Activated CD8-positive, alpha-beta T cell treated with anti-CD3 and anti-CD28 coated beads, Interleukin-2, amount 10 ng/mL, durations not matched to agents 7 days and 5 days (primary cell): ENCODE measurements at places on chromosomes 13 and 19. TPM values are rescaled to one million over a fixed set of nuclear protein-coding genes. Genes with fewer than 3 reads are reported as not detected.

Gene ZNF221
- 1.9 TPM for total RNA-seq

GRCh38 chr13:96772426-96772825 is 221.8 kb downstream of the OXGR1 start:
- no peak for DNase-seq

DNA sequence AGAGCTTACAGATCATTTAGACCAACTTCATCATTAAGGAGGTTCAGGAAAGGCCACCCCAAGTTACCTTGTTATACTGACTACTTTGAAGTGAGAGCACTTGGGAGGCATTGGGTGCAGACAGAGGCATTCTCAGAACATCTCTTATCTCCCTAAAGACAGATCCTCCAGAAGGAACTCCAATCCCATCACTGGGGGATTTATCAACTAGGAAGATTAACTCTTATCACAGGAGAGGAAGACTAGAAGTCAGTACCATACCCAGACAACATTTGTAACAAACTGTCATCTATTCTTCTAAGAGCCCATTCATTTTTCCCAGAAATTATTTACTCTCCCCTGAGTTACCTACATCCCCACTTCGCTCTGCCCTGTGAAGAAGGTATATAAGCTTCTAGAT is 5.8 kb upstream of the RFXAP start:
- no peak for DNase-seq

- DNase-seq: no peak
Measured at GRCh38 chr13:44903574-44903985, 85.7 kb downstream of the NUFIP1 start.

Gene SYCN
- not detected for total RNA-seq

Gene CGB8
- not detected for total RNA-seq

Gene CBARP
- 0.10 TPM for total RNA-seq

Gene ANKRD24
- total RNA-seq: 0.73 TPM

DNA sequence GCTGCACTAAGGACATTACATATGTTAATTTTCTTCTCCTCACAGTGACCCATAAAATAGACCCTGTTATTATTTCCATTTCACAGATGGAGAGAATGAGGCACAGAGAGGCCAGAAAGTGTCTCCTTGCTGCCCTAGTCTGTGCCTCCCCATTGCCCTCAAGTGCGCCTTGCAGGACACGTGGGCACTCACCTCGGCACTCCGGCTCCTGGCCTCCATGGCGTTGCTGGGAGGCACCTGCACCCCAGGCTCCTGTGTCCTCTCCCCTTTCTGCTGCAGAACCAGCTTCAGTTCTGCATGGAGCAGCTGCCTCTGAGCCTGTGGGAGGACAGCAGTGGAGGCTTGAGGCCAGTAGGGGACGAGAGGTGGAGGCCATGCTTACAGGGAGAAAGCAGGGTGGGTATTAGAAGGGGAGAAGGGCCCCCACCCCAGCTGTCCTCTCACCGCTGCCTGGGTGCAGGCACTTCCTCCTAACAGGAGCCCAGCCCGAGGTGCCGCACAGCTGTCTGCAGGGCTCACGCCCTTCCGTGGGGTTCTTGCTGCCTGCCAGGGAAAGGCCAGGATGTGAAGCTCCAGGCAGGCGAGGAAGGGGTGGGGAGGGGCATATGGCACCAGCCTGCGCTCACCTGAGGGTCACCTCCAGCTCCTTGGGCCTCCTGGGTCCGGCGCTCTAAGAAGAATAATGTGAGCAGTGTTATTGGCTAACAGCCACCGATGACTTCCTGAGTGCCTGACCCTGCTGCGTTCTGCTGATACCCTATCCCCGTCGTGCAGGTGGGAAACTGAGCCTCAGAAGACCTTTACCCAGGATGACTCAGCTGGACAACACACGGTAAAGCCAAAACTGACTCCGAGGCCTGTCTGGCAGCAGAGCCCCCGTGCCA is 5.2 kb downstream of the PRX start:
- no peak for DNase-seq

Gene SYT5
- total RNA-seq: 0.47 TPM

GRCh38 chr13:111562716-111563115 is 242.3 kb downstream of the TEX29 start:
- DNase-seq: no peak

DNA sequence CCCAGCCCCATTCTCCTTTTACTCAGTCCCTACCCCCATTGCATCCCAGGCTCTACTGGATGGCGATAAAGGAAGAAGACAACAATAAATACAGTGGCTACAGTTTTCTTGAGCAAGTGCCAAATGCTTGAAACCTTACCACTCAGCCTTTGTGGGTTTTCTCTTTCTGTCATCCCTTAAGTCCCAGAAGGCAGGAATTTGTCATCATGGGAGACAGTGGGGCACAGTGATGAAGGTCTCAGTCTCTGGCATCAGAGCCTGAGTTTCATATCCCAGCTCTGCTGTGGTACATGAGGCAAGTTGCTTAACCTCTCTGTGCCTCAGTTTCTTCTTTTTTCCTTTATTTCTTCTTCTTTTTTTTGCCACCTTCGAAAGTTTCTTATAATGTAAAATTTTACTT is 5.1 kb upstream of the COMP start:
- DNase-seq: no peak

DNA sequence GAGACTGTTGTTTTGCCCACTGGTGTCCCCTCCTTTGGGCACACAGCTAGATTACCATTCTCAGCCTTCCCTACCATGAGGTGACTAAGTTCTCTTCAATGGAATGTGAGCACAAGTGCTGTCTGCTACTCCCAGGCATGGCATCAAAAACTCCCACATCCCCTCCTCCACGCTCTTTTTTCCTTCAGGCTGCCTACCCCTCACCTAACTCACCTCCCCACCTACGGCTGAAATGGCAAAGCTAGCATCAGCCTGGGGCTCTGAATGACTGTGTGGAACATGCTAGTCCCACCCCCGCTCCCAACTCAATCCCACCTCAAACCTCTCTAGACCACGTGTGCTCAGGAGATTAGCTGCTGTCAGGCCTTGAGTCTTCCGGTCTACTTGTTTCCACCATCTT is 512.2 kb downstream of the DIAPH3 start:
- no peak for DNase-seq

- no peak for DNase-seq
Measured at GRCh38 chr19:13718733-13719132, 45.6 kb upstream of the MRI1 start.

DNA sequence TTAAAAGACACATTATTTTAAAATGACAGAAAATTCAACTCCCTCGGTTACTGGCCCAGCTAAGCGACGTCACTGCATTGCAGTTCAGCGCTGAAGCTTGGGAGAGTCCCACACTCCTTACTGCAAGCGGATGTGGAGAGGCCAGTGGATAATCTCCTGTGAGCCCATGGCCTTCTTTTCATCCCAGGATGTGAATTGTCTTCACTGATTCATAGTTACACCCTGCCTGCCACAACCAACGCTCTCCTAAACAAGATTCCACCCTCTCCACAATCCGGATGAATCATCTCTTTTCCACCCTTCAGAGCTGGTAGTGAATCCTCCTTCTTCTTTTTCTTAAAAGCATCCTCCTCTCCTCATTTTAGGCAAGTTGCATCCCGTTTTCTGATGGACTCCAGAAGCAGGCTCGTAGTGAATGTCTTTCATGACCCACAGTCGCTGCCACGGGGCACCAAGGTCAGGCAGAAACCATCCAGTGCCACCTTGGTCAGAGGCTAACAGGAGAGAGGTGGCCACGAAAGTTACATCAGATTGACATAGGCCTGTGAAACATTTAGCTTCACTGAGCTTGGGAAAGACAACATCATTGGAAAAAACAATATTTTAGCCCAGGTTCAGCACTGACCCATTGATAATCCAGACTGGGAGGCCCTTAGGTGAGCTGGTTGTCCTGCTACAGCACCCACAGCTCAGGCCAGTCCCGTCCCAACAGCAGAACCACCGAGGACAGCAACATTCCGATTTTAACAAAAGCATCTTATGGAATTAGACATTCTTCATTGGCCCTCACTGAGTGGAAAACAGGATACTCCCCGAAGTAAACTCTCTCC is 2.0 kb downstream of the GJB2 start:
- no peak for DNase-seq

DNA sequence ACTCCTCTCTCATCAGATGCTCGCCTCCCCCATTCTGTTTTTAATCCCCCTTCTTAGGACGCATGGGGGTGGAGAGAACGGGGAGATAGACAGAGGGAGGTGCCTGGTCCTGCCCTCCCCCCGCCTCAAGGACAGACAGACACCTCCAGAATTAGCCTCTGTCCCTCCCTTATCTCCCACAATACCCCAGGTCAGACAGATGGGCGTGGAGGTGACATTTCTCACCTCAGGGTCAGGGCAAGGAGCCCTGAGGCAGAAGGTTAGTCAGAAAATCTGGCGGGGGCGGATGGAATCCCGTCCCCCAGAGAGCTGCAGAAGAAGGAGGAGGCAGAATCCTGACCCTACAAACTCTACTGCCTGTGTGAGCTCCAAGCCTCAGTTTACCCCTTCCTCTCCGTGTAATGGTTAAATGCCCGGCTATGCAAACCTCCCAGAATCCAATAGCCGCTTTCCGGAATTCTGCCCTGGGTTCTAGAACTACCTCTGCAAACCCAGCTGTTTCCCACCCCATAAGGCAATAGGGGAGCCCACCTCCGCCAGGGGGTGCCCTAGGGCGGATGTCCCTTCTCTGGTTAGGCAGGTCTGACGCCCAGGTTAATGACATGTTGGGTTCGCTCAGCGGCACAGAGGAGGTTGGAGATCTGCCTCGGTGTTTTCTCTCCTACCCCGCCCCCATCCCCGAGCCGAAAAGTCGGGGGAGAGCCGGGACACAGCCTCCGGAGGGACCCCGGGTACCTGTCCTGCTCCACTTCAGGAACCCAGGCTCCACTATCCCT is 900 bp downstream of the PPP1R13L start:
- DNase-seq: peak; percentile 89

Gene SIGLEC12
- total RNA-seq: 0.34 TPM

DNA sequence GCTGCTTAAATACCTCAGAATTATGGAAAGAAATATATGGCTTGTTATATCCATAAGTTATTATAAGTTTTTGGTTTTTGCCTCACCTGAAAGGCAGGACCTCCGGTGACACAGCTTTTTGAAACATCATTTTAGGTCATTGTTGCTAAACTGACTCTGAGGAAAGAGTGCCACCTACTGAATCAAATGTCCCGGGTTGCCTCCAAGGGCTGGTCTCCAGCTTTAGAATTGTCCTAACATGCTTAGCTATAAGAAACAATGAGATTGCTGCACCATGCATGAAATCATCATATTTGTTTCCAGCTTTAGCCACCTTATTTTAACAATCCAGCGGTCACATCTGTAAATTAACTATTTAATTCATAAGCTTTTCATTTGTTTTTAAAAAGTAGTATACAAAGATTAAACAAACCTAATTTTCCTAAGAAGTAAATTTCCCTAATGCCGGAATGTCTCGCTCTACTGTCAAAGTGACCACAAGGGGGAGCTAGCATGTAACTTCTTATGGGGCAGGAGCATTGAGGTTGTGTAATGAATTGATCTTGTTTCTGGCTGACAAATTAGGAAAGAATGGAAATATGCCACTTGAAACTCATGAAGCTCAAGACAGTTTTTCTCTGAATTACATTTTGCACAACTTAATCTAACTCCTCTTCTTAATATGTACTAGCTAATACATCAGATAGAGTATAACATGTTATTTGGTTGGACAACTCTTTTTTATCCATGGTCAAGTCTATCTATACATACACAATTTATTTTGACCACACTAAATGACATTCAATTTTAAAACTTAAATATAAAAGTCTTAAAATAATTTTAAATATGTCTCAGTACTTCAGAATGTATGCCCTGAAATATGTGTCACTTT is 6.7 kb upstream of the PCDH17 start:
- peak; percentile 26 for DNase-seq

Gene CEACAM21
- total RNA-seq: 49.4 TPM

DNA sequence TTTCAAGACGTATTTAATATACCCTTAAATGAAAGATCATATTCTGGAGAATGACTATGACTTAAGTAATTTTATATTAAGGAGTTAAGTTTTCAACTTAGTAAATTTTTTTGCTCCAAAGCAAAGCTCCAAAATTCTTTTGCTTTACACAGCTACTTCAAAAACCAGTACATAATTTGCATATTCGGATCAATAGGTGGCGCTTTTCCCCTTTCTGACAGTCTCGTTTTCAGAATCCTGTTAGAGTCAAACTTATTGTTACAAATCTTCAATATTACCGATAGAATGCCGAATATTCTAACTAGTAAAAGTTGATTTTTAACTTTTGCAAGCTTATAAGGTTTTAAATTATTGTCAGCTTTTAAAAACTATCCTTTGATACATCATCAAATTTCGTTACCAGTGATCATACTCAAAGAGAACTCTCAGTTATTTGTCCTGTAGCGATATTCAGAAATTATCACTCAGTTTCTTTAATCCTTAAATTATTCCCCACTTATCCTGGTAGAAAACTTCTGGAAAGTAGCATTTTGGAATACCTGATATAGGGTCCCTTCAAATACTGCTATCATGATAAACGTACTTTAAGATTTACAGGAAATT is 852.7 kb upstream of the KLHL1 start:
- DNase-seq: peak; percentile 21

Gene ZNF235
- 5.6 TPM for total RNA-seq

DNA sequence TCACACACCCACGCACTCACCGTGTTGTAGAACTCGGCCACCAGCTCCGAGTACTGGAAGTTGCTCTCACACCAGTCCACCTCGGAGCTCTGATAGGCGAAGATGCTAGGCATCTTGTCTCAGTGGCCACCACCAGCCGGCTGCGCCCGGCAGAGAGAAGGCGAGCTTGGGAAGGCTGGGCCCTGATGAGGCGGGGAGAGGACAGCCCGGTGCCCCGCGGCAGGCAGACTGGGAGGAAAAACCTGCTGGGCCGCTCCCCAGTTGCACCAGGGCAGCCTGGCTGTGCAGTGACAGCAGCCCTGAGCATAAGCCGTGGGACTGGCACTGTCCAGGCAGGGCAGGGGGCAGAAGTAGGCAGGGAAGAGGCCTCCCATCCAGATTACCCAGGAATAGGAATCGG is at the start of gene ACER1:
ACER1 (minus strand) TSS at position 174 of the 400 bp plus-strand sequence; CDS start at position 113, 61 bp downstream.
- no peak for DNase-seq

GRCh38 chr13:109694972-109695371 is 91.4 kb downstream of the IRS2 start:
- DNase-seq: no peak

DNA sequence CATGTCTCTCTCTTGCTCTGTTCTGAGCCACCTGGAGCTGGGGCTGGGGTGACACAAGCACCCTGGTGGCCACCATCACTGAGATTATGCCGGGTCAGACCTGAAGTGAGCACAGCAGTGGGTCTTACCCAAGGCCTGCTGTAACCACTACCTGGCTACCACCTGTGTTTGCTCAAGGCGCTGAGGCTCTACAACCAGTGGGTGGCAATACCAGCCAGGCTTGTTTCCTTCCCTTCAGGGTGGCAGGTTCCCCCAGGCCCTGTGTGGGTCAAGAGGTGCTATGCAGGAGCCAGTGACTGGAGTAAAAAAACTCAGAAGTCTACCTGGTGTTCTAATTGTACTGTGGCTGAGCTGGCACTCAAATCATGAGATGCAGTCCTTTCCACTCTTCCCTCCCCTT is 8.0 kb upstream of the ZNF443 start:
- DNase-seq: no peak

DNA sequence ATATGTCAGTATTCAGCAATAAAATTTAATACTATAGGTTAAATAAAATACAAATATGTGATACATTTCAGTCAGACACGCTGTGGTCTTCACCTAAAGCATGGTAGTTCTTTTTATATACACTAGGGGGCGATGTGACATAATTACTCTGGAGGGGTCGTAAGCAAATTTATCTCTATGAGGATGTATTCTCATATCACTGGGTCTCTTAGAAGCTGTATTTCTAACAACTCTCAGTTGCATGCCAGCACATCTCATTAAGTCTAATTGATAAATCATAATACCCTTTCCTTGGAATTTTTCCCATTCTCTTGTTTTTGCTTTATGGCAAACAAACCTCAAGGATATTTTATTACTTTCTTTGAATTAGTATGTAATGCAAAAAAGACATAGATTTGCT is 3.9 kb upstream of the PCDH17 start:
- DNase-seq: no peak
